ENCODE measurements at places on chromosomes 6 and 20.

GRCh38 chr6:132286298-132287019 is 114.8 kb downstream of the MOXD1 start:
- no peak for DNase-seq

DNA sequence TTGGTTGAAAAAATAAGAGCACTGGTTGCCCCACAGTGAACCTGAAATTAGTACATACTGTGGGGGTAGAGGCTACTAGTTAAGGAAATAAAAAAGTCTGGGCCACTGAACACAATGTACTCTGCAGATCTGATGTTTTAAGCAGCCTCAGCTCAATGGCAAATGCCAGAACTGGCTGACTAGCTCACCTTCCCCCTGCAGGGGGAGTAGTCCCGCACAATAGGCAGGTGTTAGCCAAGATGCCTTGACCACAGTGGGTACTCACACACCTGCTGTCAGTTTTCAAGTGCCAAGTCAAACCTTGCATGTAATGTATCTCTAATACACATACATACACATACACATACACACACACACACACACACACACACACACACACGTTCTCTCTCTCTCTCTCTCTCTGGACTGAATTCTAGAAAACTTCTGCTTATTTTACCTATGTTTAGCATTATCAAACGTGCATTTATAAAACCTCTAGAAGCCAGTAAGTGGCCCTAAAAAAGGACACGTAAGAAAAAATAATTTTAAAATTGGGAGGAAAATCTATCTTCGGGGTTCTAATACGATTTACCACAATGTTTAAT is 36.1 kb downstream of the GMDS start:
- DNase-seq, result no peak

DNA sequence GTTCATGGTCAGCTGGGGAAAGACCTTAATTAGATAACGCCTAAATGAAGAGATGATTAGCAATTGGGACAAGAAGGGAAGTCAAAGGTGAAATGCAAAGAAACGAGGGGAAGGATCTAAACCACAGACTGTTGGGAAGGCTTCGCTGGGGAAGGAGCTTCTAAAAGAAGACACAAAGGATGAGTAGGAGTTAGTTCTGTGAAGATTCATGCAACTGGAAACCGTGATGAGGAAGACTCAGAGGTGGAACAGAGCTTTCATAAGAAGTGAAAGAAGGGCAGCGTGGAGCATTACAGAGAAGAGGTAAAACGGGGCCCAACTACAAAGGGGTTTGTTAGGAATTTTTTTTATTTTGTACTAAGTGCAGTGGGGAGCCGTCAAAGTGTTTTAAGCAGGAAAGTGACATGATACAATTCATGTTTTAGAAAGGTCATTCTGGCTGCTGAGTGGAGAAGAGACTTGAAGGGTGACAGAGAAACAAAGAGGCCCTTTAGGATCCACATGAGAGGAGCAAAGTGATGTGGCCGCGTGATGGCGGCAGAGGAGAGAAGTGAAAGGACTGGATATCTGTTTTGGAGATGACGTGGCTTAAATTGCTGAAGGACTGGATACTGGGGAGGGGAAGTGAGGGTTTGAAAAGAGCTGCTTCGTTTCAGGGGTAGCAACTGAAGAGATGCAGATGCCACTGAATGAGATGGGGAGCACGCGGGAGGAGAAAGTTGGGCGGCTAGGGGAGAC is 33.6 kb downstream of the TTI1 start:
- DNase-seq, result no peak

GRCh38 chr6:47246551-47246950 is 63.2 kb downstream of the TNFRSF21 start:
- no peak for DNase-seq

DNA sequence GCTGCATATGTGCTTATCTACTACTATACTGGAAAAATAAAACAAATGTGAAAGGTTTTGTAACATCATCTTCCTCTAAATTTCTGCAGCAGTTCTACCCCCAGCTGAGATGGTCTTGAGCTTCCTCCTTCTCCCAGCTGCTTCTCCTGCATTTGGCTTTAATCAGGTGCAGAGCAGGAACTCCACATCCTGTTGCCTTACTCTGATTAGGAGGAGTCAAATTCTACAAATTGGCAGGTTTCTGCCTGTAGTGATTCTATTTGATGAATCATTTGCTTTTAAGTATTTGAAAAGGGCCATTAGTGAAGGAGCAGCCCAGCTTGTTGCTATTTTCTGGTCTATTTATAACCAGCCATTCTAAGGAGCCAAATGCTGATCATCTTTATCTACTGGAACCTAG is 224.5 kb downstream of the GMDS start:
- DNase-seq, result no peak
